ENCODE measurements at places on chromosomes 7 and 10.

- DNase-seq = no peak
Measured at GRCh38 chr10:86298501-86299001, 68.0 kb downstream of the GRID1 start.

- peak; percentile 65 for DNase-seq
Measured at GRCh38 chr7:84336303-84336702, 141.7 kb upstream of the SEMA3A start.

DNA sequence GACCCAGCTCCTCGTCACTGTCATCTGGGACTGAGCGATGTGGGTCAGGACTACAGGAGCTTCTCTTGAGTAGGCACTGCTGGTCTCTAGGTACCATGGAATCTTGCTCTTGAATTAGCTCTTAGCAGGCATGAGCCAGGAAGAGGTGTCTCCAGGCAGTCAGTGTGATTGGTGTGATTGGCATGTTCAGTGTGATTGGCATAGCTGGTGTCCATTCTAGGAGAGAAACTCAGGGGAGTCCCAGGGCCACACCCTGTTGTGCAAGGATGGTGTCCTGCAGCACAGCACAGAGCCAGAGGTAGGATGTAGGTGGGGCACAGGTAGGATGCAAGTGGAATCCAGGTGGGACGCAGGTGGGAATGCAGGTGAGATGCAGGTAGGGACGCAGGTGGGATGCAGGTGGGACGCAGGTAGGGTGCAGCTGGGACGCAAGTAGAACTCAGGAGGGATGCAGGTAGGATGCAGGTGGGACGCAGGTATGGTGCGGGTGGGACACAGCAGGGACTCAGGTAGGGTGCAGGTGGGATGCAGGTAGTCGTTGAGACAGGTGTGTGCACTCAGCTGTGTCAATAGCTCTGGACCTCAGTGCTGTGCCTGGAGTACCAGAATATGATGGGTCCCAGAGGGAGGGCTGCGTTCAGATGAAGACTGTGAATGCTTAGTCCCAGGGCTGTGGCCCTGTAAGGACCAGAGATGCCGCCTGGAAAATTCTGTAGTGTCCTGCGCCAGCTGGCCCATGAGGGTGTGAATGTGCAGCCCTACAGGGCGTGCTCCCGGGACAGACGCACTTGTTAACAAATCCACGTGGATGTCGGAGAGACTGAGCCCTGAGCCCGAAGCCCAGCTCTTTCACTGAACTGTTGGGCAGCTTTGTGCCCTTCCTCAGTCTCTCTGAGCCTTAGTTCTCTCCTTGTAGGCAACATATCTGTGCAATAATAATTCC, 248.2 kb upstream of the PITRM1 start:
- no peak for DNase-seq

GRCh38 chr10:17368708-17369272, 85.6 kb downstream of the ST8SIA6 start:
- no peak for DNase-seq

- DNase-seq = no peak
Measured at GRCh38 chr10:47454008-47454779, 29.7 kb downstream of the ANXA8 start.

DNA sequence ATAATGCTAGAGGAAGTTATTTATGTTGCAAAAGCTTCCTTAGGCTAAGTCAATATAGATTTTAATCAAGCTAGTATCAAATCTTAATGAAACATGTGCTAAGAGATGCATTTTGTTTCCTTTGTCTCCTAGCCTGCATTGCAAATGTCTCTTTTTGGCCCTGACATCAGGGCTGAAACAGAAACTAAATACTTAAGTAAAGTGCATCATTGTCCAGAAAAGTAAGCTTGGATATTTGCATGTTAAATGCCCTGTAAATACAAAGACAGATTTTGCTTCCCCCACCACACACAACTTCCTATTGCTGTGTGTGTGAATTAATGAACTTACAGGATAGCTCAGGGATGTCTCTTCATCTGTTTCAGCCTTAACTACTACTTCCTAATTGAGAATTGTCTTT, 10.0 kb upstream of the STAMBPL1 start:
- no peak for DNase-seq

DNA sequence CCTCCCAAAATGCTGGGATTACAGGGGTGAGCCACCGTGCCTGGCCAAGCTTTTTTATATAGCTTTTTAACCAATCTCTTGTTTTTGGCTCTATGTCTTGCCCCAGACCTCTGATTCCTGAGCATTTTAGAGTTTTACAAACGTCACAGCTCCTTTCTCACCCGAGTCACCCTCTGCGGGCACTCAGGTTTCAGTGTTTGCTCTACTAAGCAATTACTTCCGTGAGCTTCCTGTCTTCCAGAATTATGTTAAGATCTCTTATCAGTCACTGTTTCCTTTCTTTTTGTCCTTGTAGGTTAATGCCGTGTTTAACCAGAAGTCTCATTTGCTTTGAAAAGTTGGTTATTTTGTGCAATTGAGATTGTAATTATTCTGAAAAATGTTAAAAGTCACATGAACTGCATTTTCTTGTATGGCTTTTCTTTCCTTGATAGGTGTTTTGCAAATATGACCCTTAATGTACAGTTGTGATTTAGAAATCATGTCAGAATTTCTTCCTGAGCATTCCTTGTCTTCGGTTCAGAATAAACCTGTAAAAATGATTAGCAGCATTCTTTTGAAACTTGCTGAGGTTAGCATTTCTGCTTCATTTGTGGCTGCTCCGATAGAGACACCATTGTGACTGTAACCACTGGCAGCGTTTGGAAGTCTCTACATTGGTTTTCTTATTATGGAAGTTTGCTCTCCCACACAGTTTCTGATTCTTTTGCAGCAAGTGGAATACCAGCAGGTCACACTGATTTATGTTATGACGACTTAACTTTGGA, 4.5 kb upstream of the HKDC1 start:
- no peak for DNase-seq

DNA sequence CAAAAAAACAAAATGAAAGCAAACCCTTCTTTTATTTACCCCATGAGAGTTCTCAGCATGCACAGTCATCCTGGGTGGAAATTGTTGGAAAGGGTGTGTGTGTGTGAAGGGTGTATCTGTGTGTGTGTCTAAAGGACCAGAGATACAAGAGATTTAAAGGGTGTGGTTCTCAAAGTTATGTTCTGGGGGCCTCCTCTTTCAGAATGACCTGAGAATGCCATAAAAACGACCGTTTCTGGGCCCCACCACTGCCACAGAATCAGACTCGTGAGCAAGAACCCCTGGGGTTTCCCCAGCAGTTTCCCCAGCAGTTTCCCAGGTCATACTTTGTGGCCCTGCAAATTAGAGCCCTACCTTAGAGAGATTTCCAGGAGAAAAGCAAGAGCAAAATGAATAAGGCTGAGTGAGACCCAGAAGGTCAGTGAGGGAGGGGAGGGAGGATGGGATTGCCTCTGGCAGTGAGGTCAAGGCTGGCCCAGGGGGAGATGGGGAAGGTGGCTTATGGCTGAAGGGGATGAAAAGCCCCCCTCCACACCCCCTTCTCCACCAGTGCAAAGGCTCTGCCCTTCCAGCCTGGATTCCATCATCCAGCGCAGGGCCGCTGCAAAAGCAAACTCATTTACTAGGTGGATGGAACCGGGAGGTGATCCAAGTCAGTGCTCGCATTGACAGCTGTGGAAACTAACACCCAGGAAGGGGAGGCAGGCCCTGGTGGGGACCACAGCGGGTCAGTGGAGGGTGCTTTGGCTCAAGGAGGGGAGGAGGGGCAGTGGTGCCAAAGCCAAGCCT, 10.2 kb downstream of the PYROXD2 start:
- DNase-seq = peak; percentile 63

DNA sequence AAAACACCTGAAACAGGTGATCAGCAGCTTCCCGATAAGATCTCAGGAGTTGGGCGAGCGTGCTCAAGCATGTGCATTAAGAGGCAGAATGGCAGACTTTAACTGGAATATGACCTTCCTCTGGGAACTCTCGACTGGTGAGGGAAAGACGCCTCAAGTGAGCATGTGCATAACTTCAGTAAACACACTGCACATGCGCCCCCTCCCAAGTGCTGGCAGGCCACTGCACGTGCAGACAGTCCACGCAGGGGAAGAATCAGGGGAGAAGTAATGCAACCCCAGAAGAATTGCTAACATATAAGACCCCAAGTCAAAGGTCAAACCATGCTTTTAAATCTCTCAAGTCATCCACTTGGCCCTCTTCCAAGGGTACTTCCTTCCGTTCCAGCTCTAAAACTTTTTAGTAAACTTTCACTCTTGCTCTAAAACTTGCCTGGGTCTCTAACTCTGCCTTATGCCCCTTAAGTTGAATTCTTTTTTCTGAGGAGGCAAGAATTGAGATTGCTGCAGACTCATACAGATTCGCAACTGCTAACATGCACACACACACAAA, 541.0 kb downstream of the TNS3 start:
- DNase-seq = no peak

GRCh38 chr7:156219307-156220077, 407.2 kb upstream of the SHH start:
- no peak for DNase-seq

GRCh38 chr7:45187946-45188411, 30.4 kb downstream of the RAMP3 start:
- no peak for DNase-seq

GRCh38 chr7:143385891-143386781, 5.0 kb downstream of the ZYX start:
- DNase-seq = no peak

- DNase-seq = no peak
Measured at GRCh38 chr10:8993864-8994263, 939.4 kb downstream of the GATA3 start.

GRCh38 chr7:99027241-99027640, 116.7 kb downstream of the SMURF1 start:
- DNase-seq = peak; percentile 13

GRCh38 chr10:7133278-7133677, 277.6 kb downstream of the SFMBT2 start:
- DNase-seq = no peak

GRCh38 chr7:129265328-129265727, 40.5 kb downstream of the AHCYL2 start:
- no peak for DNase-seq

- DNase-seq = no peak
Measured at GRCh38 chr7:36615852-36616540, 108.3 kb downstream of the AOAH start.

GRCh38 chr7:93980744-93981479, 23.2 kb downstream of the BET1 start:
- DNase-seq = no peak

GRCh38 chr7:23345601-23346000, 46.5 kb downstream of the MALSU1 start:
- no peak for DNase-seq

- no peak for DNase-seq
Measured at GRCh38 chr7:29243910-29244655, 49.5 kb downstream of the CHN2 start.

DNA sequence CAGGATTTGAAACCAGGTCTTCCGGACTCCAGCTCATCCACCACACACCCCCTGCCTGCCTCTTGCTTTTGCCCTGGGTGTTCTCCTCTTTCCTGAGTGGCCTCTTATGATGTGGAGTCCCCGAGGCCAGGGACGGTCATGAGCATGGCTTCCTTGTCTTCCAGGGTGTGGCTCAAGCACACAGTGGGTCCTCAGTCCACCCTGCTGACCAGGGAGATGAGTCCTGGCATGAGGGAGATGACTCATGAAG, 32.8 kb downstream of the DNAJB12 start:
- no peak for DNase-seq

DNA sequence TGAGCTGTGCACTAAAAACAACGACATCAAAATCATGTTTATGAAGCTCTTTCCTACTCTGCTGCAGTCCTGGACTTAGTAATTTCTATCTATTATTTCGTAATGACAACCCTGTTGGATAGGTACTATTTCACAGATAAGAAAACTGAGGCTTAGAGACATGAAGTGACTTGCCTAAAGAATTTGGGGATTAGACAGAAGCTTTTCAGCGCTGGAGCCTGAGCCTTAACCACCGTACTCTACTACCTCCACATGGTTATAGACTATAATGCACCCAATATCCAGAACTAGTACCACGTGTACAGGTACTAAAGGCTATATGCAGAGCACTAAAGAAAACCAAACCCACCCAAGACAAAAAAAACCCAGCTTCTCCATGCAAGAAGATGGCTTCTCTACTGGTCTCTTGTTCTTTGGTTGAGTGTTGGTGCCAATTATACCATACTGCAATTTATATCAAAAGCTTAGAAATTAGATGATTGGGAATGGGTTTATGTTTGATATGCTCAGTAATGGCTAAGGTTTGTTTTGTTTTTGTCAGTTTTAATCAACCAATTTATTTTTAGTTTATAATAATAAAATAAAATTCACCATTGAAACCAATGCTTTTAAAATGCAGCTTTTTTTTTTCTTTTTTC, 6.5 kb upstream of the SNX10 start:
- no peak for DNase-seq

GRCh38 chr10:59753267-59753666, at the start of gene MRLN:
Gene MRLN (minus strand): TSS chr10:59753455.
- DNase-seq = no peak

DNA sequence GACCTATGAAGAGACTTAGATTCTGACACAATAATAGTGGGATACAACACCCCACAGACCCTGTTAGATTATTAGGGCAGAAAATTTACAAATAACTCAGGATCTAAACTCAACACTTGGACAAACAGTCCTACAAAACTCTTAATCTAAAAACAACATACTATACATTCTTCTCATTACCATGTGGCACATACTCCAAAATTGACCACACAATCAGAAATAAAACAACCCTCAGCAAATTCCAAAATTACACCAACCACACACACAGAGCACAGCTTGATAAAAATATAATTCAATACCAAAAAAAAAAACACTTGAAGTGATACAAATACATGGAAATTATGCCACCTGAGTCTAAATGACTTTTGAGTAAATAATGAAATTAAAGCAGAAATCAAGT, 7.8 kb downstream of the ZNF680 start:
- no peak for DNase-seq

GRCh38 chr10:63689768-63690167, 168.6 kb downstream of the REEP3 start:
- DNase-seq = no peak

- no peak for DNase-seq
Measured at GRCh38 chr10:127228195-127228787, 31.9 kb upstream of the INSYN2A start.

- no peak for DNase-seq
Measured at GRCh38 chr7:36535866-36536664, 146.4 kb downstream of the ANLN start.

GRCh38 chr7:85172530-85172941, 14.3 kb downstream of the SEMA3D start:
- peak; percentile 96 for DNase-seq

DNA sequence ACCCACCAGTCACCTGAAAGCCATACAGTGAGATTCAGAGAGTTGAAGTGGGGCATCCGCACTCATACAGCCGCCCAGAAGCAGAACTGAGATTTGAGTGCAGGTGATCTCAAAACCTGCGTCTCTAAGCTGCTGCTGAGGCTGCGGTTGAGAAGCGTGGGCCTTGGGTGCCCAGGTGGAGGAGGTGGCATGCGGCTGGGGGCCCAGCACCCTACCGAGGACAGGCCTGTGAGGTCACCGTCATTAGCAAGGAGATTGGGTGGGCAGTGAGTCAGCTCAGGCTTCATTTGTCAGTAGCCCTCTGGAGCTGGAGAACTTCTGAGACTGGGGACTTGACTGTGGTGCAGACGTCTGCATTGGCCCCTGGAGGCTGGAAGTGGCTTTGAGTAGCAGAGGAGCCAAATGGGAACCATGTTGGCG, 29.8 kb downstream of the ZMIZ1 start:
- DNase-seq = peak; percentile 65

- DNase-seq = peak; percentile 48
Measured at GRCh38 chr10:24128066-24128730, 80.7 kb upstream of the KIAA1217 start.

Data from fibroblast of upper back skin (primary cell).